EH (cell line): ENCODE measurements at places on chromosomes 2 and 18.

- peak; percentile 87 for DNase-seq
Measured at GRCh38 chr2:216142540-216142939, 33.4 kb downstream of the XRCC5 start.

- peak; percentile 65 for DNase-seq
Measured at GRCh38 chr2:232632904-232633412, 446 bp upstream of the EFHD1 start.

GRCh38 chr18:49344096-49344495 is 116.3 kb downstream of the DYM start:
- DNase-seq, result no peak

DNA sequence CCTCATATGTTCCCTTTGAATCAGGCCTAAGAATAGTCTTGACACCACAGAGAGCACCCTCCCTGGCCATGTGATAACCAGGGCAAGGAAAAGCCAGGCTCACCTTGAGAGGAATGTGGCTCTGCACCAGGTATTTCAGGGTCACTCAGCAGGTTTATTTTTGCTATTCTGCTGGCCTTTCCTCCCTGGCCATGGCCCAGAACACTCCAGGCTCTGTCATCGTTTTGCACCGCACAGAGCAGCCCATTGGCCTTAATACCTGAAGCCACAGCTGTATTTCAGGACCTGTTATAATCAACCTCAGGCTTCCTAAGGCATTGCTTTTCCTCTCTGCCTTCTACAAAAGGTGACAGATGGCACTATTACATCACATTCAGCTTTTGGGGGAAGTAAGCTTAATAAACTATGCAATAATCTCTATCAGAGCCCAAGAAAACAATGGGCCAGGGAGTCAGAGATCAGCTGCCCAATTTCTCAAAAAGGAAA is 668.3 kb downstream of the IRS1 start:
- no peak for DNase-seq

GRCh38 chr2:112758711-112759110 is 5.7 kb downstream of the CKAP2L start:
- peak; percentile 37 for DNase-seq

GRCh38 chr2:159558479-159558878 is 57.9 kb downstream of the BAZ2B start:
- DNase-seq, result no peak

DNA sequence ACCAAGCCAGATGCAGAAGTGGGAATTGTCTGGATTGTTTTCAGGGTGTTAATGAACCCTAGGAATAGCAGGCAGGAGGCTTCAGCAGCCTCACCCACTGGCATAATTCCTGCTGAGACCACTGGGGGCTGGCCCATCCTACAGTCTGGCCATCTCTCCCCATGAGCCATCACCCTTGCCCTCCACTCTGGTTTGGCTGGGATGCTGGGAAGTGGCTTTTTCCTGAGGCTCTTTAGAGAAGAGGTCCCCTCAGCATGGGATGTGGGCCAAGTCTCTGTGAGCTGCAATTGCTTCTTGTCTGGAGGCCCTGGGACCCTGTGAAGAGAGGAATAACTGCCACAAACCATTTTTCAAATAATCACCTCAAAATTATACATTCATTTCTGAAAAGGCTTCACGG is 4.0 kb downstream of the TCF7L1 start:
- DNase-seq, result no peak

DNA sequence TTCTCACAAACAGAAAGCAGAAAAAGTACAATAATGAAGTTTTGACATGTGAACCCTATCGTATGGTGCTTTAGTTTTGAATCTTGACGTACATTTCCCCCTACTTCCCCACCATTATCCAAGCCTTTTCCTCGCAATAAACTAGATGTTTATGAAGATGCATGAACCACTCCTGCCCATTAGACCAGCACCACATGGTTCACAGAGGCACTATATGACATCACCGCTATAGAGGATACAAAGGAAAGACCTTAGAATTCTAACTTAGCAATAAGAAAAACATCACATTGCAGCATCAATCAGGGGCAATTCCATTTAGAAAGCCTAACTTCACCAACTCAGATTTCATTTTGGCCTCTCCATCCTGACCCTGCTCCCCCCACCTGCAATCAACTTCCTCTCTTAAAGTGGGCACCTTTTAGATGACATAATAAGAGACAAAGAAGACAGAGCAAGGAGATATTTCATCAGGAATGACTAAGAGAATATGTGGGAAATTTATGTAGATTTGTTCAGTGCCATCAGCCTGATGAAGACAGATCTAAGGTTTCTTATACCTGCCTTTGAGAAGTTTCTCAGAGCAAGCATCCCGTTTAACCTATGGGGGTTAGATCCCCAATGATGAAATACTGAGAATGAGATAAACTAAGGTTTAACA is 124.9 kb downstream of the PIGN start:
- DNase-seq, result peak; percentile 15

DNA sequence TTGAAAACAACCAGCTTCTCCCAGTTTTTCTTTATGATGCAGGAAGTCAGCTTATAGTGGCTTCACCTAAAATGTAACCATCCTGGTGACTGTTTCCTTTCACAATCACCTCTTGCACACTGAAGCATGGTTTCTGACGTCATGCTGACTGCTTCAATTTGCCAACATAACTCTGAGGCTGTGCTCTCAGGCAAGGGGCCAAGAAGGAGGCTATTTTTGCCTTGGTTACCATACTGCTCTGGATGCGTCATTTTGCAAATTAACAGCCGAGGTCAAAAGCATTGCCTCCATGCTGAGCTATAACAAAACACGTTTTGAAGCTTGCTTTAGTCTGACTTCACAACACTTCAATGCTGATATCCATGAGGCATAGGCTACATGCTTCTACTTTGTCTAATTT is 397.8 kb downstream of the METTL4 start:
- peak; percentile 95 for DNase-seq

GRCh38 chr2:10617241-10617640 is 72.5 kb downstream of the NOL10 start:
- no peak for DNase-seq

- DNase-seq, result no peak
Measured at GRCh38 chr2:226077841-226078240, 678.3 kb downstream of the NYAP2 start.

DNA sequence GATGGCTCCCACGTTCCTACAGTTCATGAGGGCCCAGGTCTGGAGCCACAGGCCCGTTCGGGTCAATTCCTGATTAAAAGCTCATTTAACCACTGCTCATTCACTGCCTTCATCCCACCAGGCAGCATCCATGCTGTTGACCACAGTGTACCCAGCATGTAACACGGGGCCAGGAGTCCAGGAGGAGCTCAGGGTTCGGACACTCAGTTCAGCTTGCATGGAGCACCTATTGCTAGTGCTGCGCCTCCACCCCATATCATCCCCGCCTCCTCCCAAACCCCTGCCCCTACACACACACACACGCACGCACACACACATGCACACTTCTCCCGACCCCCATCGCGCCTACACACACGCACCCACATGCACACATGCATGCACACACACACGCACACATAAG is 72.9 kb upstream of the SNTG2 start:
- DNase-seq, result no peak

GRCh38 chr2:233972941-233973575 is 55.9 kb downstream of the TRPM8 start:
- DNase-seq, result no peak

GRCh38 chr2:141599721-141600120 is 531.1 kb downstream of the LRP1B start:
- DNase-seq, result no peak

DNA sequence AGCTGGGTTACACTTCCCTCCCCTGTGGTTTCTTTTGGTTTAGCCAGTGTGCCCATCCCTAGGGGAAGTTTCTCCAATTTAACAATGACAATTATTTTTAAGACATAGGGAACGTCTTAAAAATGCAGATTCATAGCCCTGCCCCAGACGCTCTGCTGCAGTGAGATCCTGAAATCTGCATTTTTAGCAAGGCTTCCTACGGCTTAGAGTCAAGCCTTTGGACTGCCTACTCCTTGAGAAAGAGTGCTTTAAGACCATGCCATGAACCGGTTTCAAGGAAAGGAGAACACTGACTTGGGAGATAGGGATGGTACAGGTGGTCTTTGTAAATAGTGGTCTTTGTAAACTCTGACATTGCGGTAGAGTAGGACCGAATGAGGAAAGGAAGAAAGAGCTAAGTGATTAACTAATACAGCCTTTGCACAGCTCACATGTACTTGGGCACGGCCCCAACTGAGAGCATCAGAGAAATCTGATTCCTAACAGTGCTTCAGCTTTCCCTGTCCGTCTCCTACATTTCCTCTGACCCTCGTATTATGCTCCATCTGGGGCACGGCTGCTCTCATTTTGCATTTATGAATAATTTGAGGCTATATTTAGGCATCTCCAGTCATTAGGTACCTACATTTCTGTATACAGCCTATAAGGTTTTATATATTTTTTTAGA is 217.6 kb upstream of the TANK start:
- DNase-seq, result no peak

- DNase-seq, result no peak
Measured at GRCh38 chr2:133879703-133880102, 311.4 kb upstream of the NCKAP5 start.

GRCh38 chr2:48651158-48651790 is 33.6 kb downstream of the GTF2A1L start:
- DNase-seq, result peak; percentile 74

DNA sequence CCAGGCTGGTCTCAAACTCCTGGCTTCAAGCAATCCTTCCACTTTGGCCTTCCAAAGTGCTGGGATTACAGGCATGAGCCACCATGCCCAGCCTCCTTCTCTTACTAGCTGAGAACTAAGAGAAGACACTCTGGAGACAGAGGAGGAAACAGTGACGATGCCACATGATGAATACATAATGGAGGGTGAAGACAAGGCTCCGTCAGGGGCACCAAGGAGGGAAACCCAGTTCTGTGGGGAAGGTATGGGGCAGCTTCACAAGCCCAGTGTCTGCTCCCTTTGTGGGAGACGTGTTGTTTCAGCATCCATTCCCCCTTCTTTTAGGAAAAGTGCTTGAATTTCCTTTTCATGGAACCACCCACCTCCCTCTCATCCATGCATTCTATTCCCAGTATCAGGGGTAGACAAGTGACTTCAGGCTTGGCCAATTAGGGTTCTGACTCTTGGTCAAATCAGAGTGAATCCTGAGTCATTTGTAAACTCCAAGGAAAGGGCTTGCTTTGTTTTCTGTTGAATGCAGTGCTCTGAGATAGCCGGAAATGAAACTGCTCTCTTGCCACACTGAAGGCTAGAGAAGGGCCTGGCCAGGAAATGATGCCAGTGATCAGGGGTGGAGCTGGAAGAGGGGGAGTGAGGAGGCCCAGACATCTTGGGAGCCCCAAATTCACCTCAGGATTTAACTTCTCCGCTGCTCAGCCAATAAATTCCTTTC is 23.7 kb downstream of the TMEM127 start:
- peak; percentile 92 for DNase-seq

DNA sequence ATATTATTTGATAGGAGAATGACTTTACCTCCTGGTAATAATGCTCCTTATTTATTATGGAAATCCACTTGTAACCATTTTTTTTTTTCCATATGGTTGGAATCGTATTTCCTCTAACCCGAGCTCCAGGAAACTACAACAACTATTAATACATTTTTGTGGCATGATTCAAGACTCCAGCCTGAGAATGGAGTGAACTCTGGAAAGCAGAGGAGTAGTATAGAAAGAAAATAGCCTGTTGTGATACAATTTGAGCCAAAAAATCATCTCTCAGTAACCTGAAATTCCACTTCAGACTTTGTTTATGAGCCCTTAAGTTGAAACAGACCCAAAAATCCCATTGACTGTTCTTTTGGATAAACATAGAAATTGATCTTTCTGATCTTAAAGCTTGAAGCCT is 921.1 kb downstream of the SOCS6 start:
- no peak for DNase-seq

DNA sequence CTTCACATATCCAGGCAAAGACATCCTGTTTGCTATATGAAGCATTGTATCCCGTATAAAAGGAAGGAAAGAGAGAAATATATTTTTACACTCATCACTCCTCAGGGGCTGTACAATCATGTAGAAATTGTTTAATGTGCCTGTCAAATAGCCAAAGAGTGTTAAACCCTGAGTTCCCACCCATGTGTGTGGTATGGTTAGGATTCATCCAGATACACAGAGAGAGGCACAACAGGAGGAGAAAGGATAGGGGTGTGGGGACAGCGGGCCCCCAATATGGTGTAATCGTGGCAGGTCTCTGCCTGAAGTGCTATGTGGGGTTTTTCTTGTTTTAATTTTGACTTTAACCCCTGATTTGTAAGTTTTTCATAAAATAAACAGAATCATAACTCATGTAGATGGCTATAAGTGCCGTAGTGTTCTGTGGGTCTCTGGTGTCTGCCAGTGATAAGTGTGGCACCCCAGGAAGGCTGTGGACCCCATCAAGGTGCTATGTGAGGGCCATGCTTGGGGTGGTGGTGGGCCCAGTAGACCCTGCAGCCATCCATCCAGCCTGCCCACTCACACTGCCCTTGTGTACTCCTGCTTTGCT is 10.2 kb upstream of the IL18R1 start:
- no peak for DNase-seq

- DNase-seq, result peak; percentile 73
Measured at GRCh38 chr2:17518212-17519154, at the start of gene RAD51AP2. Gene RAD51AP2, minus strand, starts transcription at chr2:17518440. Its CDS starts 25 bp downstream, at chr2:17518415.

- peak; percentile 30 for DNase-seq
Measured at GRCh38 chr2:203790134-203790852, 77.3 kb upstream of the CTLA4 start.

DNA sequence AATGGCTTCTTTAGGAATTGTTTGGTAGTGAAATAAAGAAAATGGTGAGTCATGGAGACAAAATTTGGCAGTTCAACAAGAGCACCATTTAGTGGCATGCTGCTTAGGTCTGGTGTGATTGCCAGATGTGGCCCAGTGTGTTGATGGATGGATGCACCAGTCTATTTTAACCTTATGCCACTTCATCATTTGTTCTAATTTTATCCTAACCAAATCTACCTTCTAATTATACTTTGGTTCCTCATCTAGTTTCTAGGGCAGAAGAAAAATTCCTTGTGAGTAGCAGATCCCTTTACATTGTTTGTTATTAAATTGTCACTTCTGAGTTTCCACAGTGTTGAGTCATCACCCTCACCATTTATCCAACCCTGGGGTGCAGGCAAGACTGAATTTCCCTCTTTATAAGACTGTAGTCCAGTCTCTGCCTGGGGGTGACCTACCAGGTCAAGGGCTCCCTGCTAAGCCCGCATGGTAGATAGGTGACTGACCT is 32.5 kb downstream of the NABP1 start:
- peak; percentile 84 for DNase-seq

- DNase-seq, result no peak
Measured at GRCh38 chr2:135792401-135793150, 44.4 kb downstream of the LCT start.

DNA sequence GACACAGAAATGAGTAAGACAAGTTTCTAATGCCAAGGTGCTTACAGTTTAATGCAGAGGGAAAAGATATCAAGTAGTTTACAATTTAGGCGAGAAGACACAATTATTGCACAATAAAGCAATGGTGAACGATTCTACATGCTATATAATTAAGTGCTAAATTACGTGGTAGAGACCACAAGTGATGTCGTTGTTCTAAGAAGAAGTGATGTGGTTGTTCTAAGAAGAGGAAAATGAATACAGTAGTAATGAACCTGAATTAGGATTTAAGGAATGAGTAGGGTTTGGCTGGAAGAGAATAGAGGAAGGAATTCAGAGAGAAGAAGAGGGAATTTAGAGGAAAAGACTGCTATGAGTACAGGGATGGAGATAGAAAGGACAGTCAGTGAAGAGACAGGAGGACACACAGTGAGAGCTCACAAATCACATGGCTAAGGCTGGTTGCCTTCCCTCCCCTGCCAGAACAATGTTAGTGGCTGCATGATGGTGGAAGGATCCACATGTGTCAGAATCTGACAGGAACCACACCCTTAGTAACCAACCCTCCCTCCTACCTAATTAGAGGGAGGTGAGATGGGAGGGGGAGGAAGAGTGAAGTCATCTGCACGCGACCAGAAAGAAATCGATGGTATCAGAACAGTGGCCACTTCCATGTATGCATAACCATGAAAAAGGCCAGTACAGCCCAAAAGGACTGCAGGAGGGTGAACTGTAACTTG is 44.7 kb downstream of the M1AP start:
- no peak for DNase-seq
